NCI-H2107 (cell line): ENCODE measurements at places on chromosomes 5 and 9.

DNA sequence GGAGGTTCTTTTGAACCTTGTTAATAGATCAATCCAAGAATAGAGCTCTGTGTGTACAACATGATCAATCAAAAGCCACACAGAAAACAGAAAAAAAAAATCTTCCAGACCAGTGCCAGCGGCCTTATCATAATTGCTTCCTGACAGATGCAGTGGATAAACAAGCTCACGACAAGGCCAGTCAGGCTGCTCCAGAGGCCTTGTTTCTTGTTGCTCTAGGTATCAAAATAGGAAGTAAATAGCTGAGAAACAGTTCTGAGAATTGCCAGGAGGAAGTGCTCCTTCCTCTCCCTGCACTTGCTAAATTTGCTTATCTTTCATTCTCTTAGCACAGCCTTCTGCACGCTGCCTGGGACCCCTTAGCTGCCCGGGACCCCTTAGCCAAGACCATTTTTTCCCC is 199.0 kb upstream of the TARS1 start:
- no peak for DNase-seq

DNA sequence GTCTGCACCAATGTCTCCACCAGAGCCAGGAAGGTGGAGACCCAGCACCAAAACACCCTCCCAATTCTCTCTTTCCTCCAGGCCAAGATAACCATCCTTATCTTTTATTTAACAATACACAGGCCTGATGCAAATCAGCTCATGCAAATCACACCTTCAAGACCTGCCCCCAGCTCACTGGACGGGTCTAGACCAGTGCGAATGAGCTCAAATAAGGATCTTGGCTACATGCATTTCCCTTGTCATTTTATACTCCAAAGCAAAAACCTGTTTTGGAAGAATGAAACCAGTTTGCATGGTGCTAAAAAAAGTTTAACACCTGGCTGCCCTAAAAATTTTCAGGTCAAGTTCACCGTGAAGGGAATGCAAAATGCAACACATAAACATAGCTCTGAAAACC is 31.9 kb upstream of the DAPK1 start:
- DNase-seq = no peak

DNA sequence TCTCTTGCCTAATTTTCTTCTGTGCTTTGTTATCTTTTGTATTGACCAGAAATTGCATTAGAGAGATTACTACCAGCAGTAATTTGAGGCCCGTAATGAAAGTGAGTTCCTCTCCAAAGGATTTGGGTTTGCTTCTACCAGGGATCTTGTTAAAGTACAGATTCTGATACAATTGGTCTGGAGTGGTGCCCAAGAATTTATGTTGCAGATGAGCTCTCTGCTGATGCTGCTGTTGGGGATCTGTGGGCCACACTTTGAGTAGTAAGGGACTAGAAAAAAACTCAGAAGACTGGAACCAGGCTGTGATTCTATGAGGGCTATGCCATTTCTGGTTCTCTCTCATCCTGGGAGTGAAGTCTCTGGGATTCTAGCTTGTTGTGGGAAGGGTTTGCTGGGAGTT is 192.2 kb downstream of the SEC61B start:
- DNase-seq = no peak

- DNase-seq = no peak
Measured at GRCh38 chr5:21774801-21775200, 1078.3 kb downstream of the CDH12 start.

- no peak for DNase-seq
Measured at GRCh38 chr5:148583421-148583965, 70.8 kb downstream of the HTR4 start.

GRCh38 chr9:130462685-130463540 is 18.2 kb downstream of the ASS1 start:
- DNase-seq = no peak

DNA sequence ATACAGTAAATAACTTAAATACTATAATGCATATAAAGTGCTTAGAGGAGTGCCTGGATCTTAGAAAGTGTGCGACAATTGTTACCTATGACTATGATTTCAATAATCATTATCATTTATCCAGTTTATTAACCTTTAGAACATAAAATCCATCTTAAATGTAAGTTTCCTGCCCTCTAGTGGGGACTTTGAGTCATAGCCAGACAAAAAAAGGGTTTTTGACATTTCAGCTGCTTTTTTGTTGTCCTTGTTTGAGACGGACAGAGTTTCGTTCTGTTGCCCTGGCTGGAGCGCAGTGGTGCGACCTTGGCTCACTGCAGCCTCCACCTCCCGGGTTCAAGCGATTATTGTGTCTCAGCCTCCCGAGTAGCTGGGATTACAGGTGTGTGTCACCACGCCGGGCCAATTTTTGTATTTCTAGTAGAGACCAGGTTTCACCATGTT is 9.7 kb upstream of the C9orf152 start:
- no peak for DNase-seq

- no peak for DNase-seq
Measured at GRCh38 chr5:3481175-3481574, 114.5 kb upstream of the IRX1 start.

DNA sequence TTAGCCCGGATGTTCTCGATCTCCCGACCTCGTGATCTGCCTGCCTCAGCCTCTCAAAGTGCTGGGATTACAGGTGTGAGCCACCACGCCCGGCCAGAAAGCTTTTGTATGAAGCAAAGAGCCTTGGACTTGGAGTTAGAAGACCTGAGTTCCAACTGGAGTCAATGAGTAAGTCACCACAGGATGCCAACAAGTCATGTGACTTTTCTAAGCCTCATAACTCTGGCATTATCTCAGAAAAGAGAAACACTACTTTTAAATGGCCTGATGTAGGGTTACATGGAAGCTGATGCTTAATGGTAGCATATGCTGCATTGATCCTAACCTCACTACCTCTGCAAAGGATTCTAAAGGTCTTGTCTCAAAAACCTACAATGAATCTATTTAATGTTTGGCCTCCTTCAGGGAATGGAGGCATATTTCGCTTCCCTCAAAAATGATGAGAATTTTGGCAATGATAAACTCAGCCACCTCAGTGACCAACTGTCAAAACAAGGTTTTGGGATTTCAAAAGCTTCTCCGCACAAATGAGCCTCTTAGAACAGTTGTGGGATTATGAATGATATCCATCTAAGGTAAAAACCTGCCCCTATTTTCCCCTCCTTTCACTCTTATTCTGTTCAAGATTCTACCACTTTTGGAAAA is 236.8 kb downstream of the ACTL7B start:
- no peak for DNase-seq

DNA sequence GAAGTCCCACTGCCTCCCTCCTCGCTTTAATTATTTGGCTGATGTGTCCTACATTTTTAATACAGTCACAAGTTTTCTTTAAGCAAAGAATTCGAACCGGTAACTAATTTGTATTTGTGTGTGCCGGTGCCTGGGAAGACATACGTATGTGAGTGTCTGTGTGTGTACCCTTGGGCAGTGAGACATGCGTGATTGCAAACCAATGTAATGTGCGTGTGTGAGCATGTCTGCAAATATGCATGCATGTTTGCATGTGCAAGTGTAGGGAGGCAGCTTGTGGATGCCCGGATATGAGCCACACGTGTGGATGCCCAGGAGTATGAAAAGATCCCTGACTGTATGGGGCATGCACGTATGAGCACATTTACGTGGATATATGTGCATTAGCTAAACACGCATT is 44.4 kb upstream of the NEK6 start:
- DNase-seq = no peak

DNA sequence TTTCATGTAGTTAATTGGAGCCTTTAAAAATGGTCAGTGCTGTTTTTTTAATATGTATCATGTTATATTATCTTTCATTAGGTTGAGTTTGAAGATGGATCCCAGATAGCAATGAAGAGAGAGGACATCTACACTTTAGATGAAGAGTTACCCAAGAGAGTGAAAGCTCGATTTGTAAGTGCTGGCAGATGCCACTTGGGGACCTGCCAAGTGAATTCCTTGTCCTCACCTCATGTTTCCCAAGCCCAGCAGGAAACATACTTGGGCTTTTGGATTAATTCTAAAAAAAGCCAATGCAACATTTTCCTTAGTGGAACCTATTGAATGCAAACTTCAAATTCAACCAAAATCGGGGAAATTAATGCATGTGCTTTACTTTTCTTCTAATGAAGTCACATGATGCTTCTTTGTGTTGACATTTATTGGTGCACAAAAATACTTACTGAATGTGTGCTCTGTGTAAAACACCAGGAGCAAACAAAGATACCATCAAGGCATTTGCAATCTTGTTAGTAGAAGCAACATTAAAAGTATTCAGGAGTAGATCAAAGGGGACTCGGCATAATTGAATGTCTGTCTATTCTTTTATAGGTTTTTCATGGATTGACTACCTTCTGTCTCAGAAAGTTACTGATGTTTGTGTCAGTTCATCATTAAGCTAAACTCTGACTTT is 412.1 kb downstream of the KDM4C start:
- no peak for DNase-seq

GRCh38 chr5:163758283-163758711 is 252.9 kb downstream of the MAT2B start:
- no peak for DNase-seq

GRCh38 chr9:107650321-107650720 is 160.8 kb upstream of the KLF4 start:
- no peak for DNase-seq

DNA sequence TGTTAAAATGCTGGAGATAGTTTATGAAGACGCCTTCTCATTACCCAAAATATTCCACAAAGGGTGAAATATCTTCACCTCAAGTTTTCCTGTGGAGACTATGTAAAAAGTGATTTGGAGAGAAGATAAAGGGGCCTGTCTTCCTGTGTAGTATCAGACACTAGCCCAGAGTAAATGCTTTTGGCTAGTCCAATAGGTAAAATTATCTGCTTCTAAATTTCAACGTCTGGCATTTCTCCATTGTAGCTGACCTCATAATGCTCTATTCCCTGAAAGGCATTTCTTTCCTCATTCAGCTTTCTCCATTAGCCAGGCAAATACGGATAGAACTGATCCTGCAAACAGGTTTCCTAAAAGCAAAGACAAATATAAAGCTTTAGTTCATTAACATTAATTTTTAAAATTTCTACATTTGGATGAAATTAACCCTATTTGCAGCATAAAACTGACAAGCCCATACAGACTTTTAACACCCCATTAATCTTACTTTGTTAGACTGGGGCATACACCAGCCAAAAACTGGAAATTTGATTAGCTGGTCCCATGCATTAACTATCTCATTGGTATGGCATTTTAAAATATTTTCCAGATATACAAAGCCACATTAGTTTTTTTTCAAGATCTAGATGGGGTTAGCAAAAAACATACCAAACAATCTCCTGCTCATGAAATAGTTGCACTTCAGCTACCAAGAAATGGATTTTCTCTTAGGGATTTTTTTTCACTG is 548.8 kb downstream of the EFNA5 start:
- no peak for DNase-seq

DNA sequence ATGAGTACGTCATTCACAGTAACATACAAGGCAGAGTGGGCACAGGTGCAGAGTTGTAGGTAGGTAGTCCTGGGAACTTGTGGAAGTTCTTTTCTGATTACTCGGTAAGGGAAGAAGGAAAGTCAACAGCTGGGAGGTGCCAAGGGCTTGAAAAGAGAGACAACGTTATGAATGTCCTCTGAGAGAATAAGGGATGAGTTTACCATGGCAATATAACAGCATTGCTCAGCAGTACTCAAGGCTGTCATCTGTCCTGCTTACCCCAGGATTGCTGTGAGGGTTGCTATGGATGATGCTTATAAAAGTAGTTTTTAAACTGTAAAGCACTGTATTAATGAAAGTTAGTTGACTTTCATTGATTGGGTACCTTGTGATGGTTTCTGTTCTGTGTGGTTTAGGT is 369.1 kb upstream of the SGCD start:
- no peak for DNase-seq

DNA sequence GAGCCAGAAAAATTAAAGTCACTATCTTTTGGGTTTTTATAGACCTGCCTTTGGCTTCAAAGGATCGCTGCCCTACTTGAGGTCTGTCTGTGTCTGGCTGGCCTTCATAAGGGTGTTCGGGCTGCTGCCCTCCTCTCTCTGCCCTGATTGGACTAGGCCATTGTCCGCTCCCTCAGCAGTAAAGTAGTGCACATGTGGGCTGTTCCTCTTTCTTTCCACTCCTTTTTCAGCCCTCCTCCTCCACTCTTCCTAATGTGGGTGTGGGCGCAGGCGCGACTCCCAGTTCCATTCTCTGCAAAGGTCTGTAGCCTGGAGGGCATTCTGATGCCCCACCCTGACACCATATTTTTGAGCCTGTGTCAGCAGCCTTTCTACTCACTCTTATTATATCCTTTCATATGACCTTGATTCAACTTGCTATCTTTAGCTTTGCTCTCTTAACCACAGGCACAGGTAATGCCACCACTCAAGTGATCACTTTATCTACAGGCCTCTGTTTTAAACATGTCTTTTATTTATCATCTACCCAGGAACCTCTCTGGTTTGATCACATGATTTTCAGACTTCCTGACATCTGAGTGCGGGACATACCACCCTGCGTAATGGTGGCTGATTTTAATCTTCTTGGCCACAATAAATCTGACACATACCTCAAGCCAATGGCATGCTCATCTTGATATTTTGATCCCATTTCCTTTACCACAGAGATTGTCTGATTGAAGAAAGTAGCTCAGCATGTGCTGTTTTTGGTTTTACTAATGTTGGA is 144.5 kb downstream of the AOPEP start:
- DNase-seq = no peak

- no peak for DNase-seq
Measured at GRCh38 chr9:5850724-5851122, 17.8 kb upstream of the ERMP1 start.

- DNase-seq = no peak
Measured at GRCh38 chr9:2303056-2303455, 287.9 kb downstream of the SMARCA2 start.
